ENCODE measurements at places on chromosomes 7 and 10. TPM values are rescaled to one million over a fixed set of nuclear protein-coding genes. Genes with fewer than 3 reads are reported as not detected.

GPR141 gene
- total RNA-seq: 0.60 TPM

UBTD1 gene
- 5.1 TPM for total RNA-seq

VSTM2A gene
- total RNA-seq: not detected

TFEC gene
- total RNA-seq: 0.56 TPM

TMEM236 gene
- total RNA-seq: 0.16 TPM

ADAM12 gene
- 0.64 TPM for total RNA-seq

All from esophagus mucosa (tissue), 1 donor.